ENCODE measurements at places on chromosomes 6 and 20. TPM values are rescaled to one million over a fixed set of nuclear protein-coding genes. Genes with fewer than 3 reads are reported as not detected.
A peak's percentile ranks its signal among the peaks of the same experiment; 100 is the strongest.

DNA sequence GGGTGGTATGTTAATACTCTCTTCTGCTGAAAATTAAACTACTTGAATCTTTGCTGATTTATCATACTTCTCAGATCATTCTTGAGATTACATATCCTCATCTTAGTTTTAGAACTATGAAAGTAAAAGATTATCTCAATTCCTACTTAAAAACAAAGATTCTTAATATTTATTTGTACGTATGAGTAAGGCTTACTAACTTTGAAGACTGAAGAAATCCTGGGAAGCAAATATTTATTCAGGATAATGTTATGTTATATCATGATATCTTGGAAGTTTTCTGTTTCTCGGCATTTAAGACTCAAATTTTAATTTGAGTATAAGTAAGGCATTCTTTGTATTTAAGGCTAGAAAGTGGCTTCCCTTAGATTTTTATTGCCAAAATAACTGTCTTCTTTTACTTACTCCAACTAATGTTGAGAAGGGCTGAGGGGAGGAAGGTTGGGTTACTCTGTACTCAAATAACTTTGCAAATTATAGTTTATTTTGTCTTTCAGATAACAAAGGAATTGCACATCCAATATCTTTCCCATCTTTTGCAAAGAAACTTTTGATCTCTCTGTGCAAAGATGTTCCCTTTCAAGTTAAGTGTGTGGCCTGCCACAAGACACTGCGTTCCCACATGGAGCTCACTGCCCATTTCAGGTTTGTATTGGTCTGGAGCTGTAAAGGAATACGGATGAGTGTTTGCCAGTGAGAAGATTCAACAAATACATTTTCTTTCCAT is 30.5 kb upstream of the BAG2 start:
- H3K27ac ChIP-seq, result no peak overlapping the region
- H3K27me3 ChIP-seq, result no peaks in the 10 kb centered on the region
- DNase-seq, result no peak

DNA sequence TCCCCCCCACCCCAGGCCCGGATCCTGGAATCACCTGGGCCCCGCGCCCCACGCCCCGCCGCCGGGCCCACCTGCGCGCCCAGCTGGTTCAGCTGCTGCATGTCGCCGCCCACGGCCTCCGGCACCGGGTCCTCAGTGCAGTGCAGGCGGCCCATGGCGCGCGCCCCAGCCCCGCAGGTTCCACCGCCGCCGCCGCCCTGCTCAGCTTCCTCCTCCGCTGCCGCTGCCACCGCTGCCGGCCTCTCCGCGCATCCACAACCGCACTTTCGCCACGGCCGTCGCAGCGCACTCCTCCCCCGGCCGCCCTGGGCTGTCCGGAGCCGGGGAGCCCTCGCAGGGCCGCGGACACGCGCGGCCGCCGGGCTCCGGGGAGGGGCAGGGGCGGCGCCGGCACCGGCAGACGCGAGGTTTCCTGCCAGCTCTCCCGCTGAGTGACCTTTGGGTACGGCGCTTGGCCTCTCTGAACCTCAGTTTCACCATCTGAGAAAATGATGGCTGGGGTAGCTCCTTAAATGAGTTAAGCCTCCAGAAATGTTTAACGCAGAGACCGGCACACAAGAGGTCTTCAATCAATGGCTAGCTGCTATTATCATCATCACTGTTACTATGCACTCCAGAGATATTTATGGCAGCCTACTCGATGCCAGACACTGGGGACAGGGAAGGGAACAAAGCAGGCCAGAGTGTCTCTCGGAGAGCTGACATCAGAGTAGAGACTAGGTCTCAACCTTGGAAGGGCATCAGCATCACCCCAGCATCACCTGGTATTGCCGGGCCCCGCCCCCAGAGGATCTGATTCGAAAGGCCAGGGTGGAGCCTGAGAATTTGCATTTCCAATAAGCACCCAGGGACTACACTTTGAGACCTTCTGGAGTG is at the start of gene COMMD7:
Gene COMMD7, minus strand, starts transcription at position 231 of the 876 bp plus-strand sequence. Its CDS starts 76 bp downstream, at position 155.
- peaks cover 40% of the 10 kb centered on the region for H3K4me1 ChIP-seq
- no peaks in the 10 kb centered on the region for H3K36me3 ChIP-seq
- peak within 1 kb of the TSS; percentile 99 for H3K4me3 ChIP-seq
- H3K27ac ChIP-seq, result peak within 1 kb of the TSS; percentile 97
- no peak for DNase-seq

DNA sequence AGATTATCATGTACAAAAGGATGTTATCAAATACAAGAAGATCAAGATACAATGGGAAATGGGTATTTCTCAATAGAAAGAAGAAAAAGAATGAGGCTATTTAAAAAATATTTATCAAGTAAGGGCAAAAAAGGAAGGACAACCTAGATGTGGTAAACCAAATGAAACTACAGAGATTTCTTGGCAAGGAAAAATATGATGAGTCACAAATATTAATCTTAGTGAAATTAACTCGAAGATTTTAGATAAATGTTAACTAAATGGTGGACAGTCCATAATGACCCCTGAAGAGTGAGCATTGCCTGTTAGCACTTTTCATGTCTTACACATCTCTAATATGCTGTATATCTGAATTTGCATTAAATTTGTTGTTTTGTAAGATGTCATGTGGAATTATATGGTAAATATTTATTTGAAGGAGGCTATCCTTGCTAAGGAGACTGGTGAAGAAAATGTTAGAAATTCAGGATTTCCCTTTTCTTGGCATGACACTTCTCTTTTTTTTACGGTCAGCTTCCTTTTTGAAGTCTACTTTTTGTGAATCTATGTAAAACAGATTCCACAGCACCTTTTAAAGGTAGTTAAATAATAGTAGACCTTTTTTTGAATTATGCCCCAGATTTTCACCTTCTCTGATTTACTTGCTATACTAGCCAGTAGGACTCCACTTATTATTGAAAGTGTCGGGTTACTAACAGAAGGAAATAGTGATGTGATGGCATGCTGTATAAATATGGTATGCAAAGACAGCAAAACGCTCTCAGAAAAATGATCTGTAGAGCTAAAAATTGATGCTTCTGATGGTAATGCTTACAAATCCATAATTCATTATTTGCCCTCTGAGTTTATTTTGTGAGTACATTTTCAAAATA is 120.5 kb downstream of the HIVEP1 start:
- H3K4me1 ChIP-seq, result peaks cover 31% of the 10 kb centered on the region
- no peak overlapping the region for H3K4me3 ChIP-seq
- no peaks in the 10 kb centered on the region for H3K27me3 ChIP-seq
- DNase-seq, result no peak

DNA sequence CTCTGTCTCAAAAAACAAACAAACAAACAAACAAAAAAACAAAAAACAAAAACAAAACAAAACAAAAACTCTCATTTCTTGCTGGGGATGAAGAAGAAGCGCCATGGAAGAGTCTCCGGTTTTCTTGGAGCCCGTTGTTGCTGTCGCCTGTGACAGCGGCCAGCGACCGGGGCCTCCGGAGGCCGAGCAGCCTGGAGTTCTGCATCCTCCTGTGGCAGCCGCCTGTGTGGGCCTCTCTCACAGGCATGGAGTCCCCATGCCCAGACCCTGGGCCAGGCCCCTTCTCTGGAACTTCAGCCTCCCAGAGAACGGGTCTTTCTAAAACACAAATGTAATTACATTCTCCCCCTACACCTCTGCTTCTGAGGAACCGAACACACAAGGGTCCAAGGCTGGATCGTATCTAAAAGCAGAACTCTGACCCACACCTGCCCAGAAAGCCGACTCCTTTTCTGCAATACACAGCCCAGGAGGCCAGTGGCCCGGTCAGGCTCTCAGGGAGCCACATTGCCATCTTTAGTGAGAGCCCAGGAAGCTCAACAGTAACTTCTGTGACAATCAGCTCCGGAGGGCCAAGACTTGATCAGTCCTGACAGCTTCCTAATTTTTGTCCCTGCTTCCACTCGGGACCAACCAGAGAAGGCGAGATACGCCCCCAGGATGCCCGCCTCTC is 18.5 kb downstream of the DACT2 start:
- H3K4me3 ChIP-seq, result no peak overlapping the region
- no peak for DNase-seq
- peaks cover 2% of the 10 kb centered on the region for H3K36me3 ChIP-seq
- no peak overlapping the region for H3K27ac ChIP-seq
- H3K27me3 ChIP-seq, result peaks cover 6% of the 10 kb centered on the region
- H3K4me1 ChIP-seq, result peaks cover 10% of the 10 kb centered on the region

DNA sequence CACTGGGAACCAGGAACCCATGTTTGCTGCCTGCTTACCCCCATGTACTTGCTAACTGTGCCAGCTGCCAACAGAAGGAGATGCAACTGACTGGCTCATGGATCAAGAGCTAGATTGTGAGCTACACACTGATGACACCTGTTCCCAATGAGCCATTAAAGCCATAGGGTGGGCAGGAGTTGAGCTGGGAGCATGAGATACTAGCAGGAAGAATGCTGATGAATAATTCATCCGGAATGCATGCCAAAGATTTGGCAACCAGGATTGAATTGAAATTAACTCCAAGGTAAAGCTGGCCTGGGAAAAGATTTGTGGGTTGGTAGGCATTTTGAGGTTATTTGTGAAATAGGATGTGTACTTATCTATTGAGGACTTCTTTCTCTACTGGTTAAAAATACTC is 631.1 kb downstream of the KIF16B start:
- H3K4me3 ChIP-seq, result no peak overlapping the region
- H3K36me3 ChIP-seq, result peaks cover 1% of the 10 kb centered on the region
- peaks cover 7% of the 10 kb centered on the region for H3K27me3 ChIP-seq
- H3K4me1 ChIP-seq, result no peaks in the 10 kb centered on the region

- H3K4me3 ChIP-seq, result no peak overlapping the region
- no peak overlapping the region for H3K27ac ChIP-seq
- H3K27me3 ChIP-seq, result peaks cover 65% of the 10 kb centered on the region
- DNase-seq, result no peak
Observed at GRCh38 chr20:64192406-64192805, 28.2 kb downstream of the MYT1 start.

DNA sequence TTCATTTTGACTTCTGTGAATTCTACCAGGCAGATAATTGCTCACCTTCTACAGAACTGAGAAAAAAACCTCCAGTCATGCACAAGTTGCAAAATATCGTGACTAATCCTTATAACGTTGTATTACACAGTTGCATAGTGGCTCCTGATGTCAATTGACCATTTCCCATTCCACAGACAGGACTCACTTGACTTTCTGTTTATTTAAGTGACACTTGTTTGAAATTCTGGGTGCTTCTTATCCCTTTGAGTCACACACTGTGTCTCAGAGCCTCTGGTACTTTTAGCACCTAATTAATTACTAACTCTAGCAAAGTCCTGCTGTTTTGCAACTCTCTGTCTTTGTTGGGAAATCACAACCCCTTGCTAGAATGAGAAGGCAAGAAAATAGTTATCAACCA is 16.2 kb upstream of the RSPO3 start:
- H3K27me3 ChIP-seq, result peaks cover 32% of the 10 kb centered on the region
- no peak for DNase-seq
- H3K27ac ChIP-seq, result no peak overlapping the region
- no peak overlapping the region for H3K4me3 ChIP-seq
- no peaks in the 10 kb centered on the region for H3K4me1 ChIP-seq

DNA sequence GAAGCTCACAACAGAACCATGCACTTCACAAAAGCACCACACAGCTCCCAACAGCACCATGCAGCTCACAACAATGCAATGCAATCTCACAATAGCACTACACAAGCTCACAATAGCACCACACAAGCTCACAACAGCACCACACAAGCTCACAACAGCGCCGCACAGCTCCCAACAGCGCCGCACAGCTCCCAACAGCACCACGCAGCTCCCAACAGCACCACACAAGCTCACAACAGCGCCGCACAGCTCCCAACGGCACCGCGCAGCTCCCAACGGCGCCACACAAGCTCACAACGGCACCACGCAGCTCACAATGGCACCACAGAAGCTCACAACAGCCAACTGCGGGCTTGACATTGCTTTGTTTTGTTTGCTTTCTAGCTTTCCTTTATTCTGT is 198.1 kb downstream of the DLL1 start:
- peaks cover 11% of the 10 kb centered on the region for H3K4me1 ChIP-seq
- H3K36me3 ChIP-seq, result no peaks in the 10 kb centered on the region
- no peak overlapping the region for H3K4me3 ChIP-seq
- peaks cover 22% of the 10 kb centered on the region for H3K27me3 ChIP-seq

- H3K27ac ChIP-seq, result no peak overlapping the region
- no peak overlapping the region for H3K4me3 ChIP-seq
Observed at GRCh38 chr6:8043221-8043620, 21.0 kb downstream of the BLOC1S5 start.

The CLPSL2 gene
- not detected for total RNA-seq

The UNC93A gene
- total RNA-seq, result not detected

The TEAD3 gene
- total RNA-seq, result 56.8 TPM

The SLC12A5 gene
- total RNA-seq, result 1.9 TPM

The KCNK15 gene
- 0.59 TPM for total RNA-seq

The IL20RA gene
- 0.22 TPM for total RNA-seq

The BPIFA1 gene
- total RNA-seq, result not detected
